ENCODE measurements at places on chromosomes 13 and 19.

DNA sequence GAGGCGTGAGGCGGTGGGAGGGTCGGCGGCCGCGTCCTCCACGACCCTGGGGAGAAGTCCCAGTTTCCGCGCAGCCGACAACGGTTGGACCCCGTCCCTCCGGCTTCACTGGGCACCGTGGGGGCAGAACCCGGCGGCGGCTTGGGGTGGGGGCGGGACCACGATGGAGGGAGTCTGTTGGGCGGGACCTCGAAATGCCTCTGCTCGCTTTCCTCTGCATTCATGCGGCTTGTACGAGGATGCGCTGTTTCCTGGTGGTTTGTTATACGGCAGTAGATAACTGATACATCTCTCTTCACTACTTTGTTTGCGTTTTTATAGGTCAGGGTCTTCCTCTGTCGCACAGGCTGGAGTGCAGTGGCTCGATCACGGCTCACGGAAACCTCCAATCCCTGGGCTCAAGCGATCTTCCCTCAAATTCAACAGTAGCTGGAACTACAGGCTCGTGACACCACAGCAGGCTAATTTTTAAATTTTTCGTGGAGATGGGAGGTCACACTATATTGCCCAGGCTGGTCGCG lies 24.6 kb upstream of the ZNF846 start:
- H3K4me1 ChIP-seq: peaks cover 20% of the 10 kb centered on the region
- H3K36me3 ChIP-seq: peaks cover 6% of the 10 kb centered on the region
- DNase-seq: peak; percentile 52
- peak overlapping the region; percentile 96 for H3K27ac ChIP-seq

DNA sequence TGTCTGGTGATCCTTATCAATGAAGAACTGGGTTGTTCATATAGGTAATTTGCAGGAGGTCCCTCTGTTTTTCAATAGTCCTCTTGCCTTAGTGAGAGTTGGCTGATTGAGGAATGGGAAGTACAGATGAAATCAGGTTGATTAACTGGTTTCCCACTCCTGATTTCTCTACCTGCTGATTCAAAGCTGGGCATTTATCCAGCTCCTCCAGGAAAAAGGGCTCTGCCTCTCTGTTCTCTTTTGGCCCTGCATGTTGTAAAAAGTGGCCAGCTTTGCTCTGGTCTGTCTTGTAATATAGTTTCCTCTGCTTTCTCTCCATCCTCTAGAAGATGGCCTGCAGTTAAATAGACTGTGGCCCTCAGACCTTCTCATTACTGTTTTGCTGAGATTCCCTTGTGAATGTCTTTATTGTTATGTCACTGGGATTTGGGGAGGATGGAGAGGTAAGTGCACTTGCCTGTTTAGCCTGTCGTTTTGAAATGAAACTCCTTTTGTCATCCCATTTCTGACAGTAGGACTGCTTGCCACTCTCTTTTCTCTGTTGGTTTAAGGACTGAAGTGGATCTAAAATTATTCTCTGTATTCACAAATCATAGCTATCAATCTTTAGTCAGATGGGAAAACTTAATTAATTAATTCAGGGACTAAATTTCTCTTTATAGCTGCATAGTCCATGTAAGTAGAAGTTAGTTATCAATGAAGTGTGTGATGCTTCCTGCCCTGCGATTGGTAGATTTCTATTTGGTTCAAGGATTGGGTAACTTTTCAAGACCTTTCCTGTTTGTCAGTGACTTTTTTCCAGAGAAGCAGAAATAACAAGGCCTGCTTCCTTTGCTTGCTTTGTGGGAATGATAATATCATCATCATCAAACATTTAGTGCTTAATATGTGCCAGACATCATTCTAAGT lies 28.5 kb downstream of the GARRE1 start:
- no peaks in the 10 kb centered on the region for H3K27me3 ChIP-seq
- no peak for DNase-seq
- H3K4me1 ChIP-seq: peaks cover 28% of the 10 kb centered on the region
- H3K36me3 ChIP-seq: peaks cover 19% of the 10 kb centered on the region

DNA sequence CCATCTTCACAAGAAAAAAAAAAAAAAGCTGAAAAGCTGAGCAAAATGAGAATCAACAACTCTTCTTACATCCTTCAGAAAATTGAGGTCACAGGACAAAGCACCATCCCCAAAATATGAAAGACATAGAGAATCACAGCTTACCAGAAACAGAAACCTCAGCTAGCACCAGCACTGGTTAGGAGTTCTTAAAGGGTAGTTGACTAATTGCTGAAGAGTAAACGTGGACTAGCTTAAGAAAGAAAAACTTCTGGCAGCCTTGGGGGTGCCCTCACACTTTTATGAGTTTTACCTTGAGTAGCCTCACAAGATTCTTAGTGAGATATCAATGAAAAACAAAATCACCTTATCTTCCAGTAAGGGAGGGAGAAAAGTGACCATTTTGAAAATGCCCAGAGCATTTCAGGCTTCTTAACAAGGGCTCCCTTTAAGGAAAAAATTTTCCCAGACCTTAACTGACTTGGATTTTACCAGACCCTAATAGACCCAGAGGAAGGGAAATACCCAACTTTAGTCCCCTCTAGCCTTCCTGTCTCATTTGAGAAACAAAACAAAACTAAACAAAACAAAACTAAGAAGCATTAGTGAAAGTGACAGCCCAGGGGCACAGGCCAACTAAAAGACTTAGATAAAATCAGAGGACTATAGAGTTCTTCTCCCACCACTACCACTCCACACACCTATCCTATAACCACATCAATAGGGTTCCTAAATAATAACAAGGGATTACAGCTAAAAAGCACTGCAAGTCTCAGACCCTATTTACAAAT lies 888.6 kb downstream of the DIAPH3 start:
- no peak overlapping the region for H3K4me3 ChIP-seq
- H3K4me1 ChIP-seq: no peaks in the 10 kb centered on the region
- peaks cover 5% of the 10 kb centered on the region for H3K27me3 ChIP-seq
- no peak overlapping the region for H3K27ac ChIP-seq
- no peaks in the 10 kb centered on the region for H3K36me3 ChIP-seq
- DNase-seq: no peak

GRCh38 chr19:49677231-49677900 lies at the start of gene PRMT1:
PRMT1 (plus strand) TSS chr19:49677271; CDS start chr19:49677281, 10 bp downstream.
- peak; percentile 68 for DNase-seq
- H3K36me3 ChIP-seq: peaks cover 26% of the 10 kb centered on the region
- peak within 1 kb of the TSS; percentile 94 for H3K4me3 ChIP-seq
- H3K27me3 ChIP-seq: peaks cover 4% of the 10 kb centered on the region

DNA sequence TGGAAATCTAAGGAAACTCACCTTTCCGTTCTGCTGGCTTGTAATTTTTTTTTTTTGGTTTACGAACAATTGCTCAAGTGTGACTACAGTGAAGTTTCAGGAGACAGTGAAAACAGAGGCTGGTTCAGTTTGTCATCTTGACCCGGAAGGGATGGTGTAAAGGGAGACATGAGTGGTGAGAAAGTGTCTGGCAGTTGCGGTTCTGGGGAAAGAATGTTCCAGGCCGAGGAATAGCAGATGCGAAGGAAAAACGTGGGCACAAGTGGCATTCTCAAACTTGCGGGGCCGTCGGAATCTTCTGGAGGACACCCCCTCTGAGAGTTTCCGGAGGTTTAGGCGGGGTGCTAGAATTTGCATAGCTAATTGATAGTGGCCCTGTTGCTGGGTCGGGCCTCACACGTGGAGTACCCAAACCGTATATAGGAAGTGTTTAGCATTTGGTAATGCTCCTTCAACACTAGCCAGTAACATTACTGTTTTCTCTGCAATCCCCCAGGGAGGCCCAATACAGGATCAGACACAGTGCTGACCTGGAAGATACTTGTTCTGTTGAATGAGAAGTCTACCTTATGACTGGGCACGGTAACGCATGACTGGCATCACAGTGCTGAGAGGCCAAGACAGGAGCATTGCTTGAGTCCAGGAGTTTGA lies 2.8 kb upstream of the TNFSF9 start:
- no peak overlapping the region for H3K4me3 ChIP-seq
- DNase-seq: no peak
- peaks cover 19% of the 10 kb centered on the region for H3K4me1 ChIP-seq
- peak overlapping the region; percentile 27 for H3K27ac ChIP-seq
